ENCODE measurements at places on chromosomes 11 and 22. TPM values are rescaled to one million over a fixed set of nuclear protein-coding genes. Genes with fewer than 3 reads are reported as not detected.

Gene OR52I1
- not detected for total RNA-seq

Gene PACS1
- 54.3 TPM for total RNA-seq

Gene PRG3
- not detected for total RNA-seq

Gene C11orf91
- total RNA-seq, result 0.57 TPM

Gene TRIM49
- total RNA-seq, result not detected

Gene MTMR3
- 35.3 TPM for total RNA-seq

Gene FREY1
- 2.5 TPM for total RNA-seq

Gene NLRP14
- total RNA-seq, result 0.30 TPM

Gene MMP11
- total RNA-seq, result 10.8 TPM

Gene KCNJ4
- total RNA-seq, result 4.0 TPM

DNA sequence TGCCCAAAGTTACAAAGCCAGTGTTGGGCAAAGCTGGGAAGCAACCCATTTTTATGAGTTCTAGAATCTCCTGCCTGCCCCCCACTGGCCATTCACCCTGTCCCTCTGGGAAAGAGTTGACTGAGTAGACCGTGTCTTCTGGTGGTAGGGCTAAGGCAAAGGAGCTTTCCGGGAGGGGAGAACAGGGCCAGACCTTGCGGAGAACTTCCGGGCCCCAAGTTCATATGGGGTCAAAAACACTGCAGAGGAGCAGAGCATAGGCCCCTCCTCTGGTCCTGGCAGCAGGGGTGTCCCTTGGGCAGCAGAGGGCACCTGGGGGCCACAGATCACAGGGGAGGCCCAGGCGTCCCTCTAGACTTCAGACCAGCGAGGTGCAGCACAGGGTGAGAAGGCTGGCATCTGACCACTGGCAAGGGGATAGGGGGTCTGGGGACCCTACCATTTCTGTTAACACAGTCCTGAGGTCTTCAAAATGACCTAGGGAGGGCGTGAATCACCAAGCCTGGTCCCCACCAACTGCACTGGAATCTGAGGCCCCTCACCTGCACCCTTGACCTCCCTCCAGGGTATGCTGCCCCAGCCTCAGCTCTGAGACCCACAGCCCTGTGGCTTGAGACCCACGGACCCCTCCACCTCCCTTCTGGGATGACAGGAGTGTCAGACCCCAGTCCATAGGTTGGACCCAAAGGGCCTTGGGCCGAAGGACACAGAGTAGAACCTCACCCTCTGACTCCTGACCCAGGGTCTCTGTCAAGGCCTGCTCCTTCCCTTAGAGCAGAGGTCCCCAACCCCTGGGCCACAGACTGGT lies 1.3 kb upstream of the ARAP1 start:
- no peak for DNase-seq

GRCh38 chr22:50488886-50489285 lies 2.2 kb downstream of the MIOX start:
- DNase-seq, result no peak

GRCh38 chr22:19463491-19464469 lies 15.2 kb downstream of the UFD1 start:
- DNase-seq, result no peak

DNA sequence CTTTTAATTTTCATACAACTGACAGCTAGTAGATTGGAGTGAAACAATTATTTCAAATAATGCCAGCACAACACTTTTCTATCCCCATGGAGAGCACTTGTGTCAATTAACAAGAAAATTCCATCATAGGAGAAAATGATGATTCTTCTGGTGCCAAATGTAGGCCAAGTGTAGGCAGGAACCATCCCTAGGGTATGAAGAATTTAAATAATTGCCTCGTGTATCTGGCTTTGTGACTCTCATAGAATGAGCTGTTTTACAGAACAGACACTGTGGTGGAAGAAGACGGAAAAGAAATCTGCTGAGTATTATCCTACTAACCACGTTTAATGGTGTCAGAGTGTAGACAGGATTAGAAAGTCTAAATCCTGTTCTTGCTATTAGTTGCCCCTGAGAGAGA lies 1542.2 kb downstream of the LRRC4C start:
- DNase-seq, result no peak

DNA sequence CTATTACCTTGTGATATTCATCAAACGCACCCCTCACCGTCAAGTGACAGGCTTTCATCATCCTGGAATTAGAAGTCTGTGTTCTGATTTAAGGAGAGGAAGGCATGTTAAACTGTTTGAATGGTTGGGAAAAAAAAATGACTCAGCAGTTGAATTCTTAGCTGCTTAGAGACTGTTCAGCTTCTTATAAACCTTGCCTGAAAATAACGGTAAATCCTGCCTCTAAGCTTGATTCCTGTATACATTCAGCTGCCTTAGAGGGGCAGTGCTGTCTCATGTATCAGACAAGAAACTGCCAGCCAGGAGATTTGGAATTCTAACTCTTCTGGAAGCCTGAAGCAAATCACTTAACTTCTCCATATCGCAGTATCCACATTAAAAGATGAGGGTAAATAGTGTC lies 437.4 kb downstream of the JRKL start:
- no peak for DNase-seq

DNA sequence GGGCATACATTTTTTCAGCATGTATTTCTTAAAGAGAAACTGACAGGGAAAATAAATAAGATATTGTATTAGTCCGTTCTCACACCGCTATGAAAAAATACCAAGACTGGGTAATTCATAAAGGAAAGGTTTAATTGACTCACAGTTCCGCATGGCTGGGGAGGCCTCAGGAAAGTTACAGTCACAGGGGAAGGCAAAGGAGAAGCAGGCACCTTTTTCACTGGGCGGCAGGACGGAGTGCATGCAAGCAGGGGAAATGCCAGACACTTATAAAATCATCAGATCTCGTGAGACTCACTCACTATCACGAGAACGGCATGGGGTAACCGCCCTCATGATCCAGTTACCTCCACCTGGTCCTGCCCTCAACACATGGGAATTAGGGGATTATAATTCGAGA lies 44.2 kb downstream of the PPFIA1 start:
- no peak for DNase-seq

DNA sequence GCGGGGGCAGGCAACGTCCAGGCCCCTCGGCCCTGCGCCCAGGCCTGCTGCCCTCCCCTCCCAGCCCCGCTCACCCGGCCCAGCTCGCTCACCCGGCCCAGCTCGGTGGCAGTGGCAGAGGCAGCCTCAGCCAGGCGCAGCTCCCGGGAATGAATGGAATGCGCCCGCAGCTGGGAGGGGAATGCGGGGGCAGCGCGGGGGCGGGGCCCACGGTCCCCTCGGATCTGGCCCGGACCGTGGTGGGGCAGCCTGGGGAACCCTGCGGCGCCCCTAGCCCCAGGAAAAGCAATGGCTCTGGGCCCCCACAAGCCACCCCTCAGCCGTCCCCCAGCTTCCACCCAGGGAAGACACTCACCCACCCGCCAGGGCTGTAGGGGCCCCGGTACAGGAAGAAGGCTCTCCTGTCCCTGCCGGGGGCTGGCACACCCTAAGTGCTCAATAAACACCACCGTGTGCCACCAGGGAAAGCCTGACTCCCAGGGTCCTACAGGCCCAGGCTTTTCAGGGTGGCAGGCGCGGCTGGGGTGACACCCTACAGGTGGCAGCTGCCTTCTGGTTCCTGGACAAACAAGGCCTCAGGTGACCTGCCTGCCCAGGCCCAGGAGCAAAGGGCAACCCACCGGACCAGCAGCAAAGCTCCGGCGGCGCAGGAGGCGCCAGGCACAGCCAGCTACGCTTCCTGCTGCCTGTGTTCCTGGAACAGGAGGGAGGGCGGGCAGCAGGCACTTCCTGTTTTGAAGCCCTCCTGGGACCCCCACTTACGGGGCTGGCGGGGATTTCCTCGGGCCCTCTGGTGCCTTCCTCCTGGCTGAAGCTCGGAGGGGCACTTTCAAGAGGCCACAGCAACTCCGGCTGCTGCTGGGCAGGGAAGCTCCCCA lies 13.8 kb downstream of the PLXNB2 start:
- DNase-seq, result no peak

GRCh38 chr11:134066943-134067885 lies 1.7 kb upstream of the JAM3 start:
- DNase-seq, result no peak

- DNase-seq, result no peak
Measured at GRCh38 chr11:40797981-40798380, 661.5 kb downstream of the LRRC4C start.

GRCh38 chr22:43448048-43448447 lies 36.2 kb downstream of the MPPED1 start:
- DNase-seq, result no peak

DNA sequence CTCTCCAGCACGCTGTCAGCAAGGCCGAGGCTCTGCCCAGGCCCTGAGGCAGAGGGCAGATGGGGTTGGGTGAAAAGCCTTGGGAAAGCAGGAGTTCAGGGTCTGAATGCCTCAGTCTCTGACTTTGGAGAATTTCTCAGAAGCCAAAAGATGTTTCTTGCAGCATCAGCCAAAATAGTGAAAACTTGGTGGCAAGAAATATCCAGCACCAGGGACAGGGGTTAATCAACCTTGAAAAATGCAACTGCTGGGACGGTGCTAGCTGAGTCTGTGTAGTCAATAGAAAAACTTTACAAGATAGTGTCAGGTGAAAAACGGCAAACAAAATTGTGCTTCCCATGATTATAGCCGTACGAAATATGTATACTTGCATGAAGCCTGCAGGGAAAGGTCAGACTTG lies 1.4 kb upstream of the ABCC8 start:
- DNase-seq, result no peak

DNA sequence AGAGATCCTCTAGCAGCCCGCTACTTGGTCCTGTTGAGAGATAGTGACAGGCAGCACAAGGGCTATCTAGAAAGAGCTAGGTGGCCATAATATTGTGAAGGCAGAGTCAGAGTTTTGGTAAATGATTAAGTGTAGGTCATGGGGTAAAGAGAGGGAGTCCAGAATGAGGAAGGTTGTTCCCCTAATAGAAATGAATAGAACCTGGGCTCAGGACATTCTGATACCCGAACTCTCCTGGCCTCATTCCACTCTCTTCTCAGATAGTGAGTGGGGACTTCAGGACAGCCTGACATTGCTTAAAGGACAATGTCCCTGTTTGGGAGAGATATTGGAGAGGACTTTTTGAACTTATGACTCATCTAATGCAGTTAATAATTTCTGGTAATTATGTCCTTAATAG lies 20.6 kb downstream of the SLC5A1 start:
- no peak for DNase-seq

DNA sequence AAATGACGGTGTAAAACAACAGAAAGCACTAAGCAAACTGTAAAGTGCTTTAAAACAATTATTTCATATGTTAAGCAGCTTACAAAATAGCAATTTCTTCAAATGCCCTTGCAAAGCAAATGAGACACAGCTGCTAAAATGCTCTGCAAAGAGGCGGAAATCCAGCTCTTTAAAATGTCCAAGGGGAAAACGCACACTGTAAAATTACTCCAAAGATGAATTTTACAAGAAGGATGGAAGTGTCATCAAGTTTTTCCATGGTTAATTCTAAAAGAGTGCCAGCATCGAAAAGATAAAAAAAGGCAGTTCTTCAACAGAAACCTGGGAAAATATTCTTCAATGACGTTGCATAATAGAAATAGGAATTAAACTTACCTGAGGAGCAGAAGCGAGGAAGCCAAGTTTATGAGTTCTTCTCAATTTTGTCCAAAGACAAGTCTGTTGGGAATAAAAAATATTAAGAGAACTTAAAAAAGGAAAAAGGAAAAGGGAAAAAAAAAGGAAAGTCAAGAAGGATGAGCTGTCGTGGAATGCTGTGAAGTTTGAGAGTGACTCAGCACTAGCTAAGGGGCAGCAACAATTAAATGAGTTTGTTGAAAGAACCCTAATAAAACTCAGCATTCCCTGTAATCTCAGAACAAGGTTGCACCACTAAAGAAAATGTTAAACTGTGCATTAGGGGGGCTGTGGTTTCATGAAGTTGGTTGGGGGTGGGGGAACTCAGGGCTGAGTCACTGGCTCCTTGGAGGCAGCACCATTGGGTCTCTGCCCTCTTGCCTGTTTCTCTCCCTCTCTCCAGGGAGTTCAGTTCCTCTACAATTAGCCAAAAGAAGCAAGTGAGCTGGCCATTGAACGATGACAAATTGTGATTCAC lies 64.2 kb upstream of the BLID start:
- DNase-seq, result no peak

DNA sequence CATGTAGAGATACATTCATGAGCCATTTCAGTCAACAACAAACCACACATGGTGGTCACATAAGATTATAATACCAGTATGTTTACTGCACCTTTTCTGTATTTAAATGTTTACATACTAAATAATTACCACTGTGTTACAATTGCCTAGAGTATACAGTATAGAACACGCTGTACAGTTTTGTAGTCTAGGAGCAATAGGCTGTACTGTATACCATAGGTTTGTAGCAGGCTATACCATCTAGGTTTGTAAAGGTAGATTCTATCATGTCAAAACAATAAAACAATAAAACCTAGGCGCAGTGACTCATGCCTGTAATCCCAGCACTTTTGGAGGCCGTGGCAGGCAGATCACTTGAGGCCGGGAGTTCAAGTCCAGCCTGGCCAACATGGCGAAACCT lies 1.1 kb downstream of the TRIM48 start:
- DNase-seq, result no peak

GRCh38 chr11:63905179-63905578 lies 11.8 kb downstream of the RCOR2 start:
- DNase-seq, result no peak

GRCh38 chr11:82732734-82733443 lies 775 bp downstream of the FAM181B start:
- DNase-seq, result no peak

Data from neural crest cell (in vitro differentiated cells).